SK-N-DZ (cell line): ENCODE measurements at places on chromosomes 3 and 15.

DNA sequence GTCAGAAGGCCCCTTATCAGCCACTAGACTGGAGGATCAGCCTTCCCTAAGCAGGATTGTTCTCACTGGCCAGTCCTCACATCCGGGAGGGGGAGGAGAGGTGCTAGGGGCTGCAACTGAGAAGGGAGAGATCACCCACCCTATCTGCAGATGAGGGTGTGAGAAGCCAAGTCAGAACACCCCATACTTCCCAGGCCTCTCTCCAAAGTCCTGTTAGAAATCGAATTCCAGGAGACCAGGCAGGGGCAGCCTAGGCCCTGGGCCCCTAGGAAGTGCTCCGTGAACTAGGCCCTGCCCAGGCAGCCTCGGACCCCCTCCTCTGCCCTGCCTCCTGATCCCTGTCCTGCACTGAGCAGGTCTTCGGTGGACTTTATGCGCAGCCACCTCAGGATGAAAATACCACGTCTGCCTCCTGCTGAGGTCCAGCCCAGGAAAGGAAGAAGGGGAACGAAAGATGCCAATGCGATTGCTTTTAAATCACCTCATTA is 933 bp downstream of the DZIP1L start:
- DNase-seq = peak; percentile 42

DNA sequence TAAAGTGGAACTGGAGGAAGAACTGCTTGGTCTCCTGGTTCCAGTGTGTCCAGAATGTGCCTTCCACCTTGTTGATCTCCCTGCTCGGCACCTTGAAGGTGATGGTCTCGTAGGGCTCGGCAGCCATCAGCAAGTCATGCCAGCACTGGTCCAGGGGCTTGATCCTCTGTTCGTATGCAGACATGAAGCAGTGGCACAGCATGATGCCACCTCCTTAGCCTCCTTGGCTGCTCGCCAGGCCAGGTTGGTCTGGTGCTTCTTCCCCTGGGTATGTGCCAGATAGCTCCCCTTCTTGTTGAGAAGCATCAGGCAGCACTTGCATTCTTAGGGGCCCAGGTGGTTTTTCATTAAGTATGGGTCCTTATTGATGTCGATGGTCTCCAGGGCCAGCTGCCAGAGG is 17.8 kb upstream of the TXNRD3 start:
- DNase-seq = no peak

DNA sequence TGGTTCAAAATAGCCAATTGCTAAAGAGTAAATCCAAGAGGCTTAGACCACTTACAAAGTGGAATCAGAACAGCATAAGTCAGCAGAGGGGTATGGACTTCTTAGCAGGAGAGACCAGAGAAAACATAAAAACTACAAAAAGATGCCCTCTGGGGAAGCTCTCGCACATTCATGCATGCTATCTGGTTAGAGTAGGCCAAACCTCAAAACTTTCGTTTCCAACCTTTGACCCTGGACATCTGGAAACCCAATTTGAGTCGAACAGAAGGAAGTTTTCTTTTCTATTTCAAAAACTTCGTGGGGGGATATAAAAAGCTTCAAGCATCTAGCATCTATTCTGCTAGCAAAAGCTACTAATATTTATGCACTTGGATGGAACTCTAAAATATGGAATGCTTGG is 523.9 kb upstream of the AGTR1 start:
- DNase-seq = no peak

- no peak for DNase-seq
These were observed 548.2 kb downstream of the PDCD6IP start for GRCh38 chr3:34346656-34347055.

DNA sequence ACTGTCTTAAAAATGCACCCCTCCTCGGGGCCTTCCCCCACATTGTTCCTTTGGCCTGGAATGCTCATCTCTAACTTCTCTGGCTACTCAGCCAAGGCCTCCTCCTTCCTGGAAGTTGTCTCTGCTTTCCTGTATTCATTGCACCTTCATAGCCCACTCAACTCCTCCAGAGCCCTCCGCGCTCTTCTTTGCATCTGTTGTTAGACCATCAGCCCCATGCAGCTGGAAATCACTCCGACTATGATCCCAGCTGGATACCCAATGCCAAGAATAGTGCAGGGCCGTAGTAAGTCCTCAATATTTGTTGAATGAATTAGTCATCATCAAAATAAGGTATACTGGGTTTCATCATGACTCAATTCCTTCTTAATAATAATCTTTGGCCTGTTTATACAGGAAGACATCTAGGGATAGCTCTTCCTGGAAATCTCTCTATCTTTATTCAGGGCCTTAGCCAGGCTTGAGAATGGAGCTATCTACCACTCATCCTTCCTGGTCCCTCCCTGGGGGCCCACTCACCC is 112.7 kb downstream of the SYNPR start:
- no peak for DNase-seq

GRCh38 chr15:58703610-58704009 is 45.9 kb downstream of the ADAM10 start:
- no peak for DNase-seq

- no peak for DNase-seq
These were observed 24.0 kb upstream of the FRMD5 start for GRCh38 chr15:44219073-44219472.

DNA sequence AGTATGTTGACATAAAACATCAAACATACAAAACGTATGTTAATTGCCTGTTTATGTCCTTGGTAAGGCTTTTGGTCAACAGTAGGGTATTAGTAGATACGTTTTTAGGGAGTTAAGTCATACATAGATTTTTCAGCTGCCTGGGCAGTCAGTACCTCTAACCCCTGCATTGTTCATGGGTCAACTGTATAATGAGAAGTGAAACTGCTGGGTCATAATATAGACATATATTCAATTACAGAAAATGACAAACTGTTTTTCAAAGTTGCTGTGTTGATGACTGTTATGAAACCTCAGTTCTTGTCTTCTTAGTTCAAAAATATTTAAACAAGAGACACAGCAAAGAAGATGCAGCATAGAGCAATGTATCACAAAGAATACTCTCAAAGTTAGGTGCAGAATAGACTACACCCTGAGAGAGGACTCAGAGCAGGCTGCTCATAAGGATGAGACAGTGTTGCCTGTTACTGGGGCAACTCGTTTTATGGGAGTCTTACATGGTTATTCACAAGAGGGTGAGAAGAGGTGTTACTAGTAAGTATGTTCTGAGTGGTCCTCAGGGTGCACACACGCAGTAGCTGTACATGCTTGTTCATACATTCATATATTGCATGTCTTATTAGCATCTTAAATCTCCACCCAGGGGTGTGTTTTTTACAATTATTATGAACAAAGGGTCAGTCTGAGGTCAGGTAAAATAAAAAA is 53.1 kb upstream of the ADAMTS17 start:
- no peak for DNase-seq

DNA sequence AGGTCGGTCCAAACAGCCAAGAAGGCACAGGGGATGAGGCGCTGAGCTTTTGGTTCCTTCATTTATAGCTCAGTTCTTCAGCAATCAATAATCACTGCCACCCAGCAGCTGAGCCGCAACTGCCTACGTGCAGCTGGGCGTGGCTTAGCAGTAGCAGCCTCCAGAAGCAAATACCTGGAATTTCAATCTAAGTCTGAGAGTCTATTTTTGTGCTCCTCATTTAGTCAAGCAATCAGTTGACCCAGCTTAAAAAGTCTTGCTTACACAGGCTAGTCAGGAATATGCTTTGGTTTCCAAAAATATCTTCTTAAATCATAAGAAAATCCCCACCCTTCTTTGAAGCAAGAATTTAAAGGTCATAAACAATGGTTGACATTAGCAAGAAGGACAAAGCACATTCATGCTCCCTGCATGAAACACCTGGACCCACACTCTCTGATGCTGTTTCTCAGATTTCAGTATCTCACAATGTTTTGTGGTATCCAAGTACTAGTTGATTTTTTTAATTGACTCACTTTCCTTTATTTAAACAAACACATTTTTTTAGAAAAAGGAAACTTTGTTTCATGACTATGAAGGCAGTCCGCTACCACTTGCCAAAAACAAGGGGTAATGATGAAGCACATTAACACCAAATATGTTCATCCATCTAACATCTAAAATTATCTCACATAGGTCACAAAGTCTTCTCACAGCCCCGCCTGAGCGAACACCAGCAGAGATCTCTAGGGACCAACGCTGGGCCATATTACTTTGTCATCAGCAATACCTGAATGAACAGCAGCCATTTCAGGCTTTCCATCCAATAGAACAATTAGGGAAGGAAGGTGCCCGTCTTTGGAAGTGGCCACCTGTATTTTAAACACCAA is 106.1 kb downstream of the OXNAD1 start:
- DNase-seq = no peak

- peak; percentile 74 for DNase-seq
These were observed 25.4 kb upstream of the SLC25A26 start for GRCh38 chr3:66195347-66195783.

GRCh38 chr15:90320885-90321278 is 31.2 kb upstream of the ZNF774 start:
- DNase-seq = no peak

DNA sequence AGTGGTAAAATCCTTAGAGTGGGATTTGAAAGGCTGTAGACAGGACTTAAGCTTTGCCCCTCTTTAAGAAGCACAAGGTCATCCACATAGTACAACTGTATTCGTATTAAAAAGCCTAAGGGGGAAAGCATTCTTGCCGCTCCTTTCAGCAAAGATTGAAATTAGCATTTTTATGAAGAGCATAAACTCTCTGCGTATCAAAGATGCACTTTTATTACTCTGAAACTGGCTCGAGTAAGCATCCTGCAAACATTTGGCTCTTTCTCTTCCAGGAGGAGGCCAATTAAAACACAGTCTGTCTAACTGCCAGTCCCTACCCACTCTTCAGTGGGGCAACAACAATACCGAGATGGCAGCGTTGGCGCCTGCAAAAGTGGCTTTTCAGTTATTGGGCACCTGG is 192.5 kb upstream of the TPRG1 start:
- no peak for DNase-seq

GRCh38 chr15:81336568-81336967 is 12.6 kb upstream of the STARD5 start:
- no peak for DNase-seq

DNA sequence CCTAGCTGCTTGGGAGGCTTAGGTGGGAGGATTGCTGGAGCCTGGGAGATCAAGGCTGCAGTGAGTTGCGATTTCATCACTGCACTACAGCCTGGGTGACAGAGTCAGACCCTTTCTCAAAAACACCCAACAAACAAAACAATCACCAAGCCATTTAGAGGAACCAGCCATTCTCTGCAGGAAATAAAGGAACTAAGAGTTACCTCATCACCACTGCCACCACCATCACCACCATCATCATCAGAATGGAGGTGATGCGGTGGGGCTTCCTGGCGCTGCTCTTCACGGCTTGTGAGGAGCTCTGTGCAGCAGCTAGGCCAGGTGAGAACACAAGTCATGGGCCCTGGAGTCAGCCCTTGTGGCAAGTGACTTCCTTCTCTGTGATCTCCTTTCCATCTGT is 37.7 kb upstream of the KLHL25 start:
- no peak for DNase-seq
